Fibroblast of lung (primary cell): ENCODE measurements at places on chromosomes 7 and 10.

DNA sequence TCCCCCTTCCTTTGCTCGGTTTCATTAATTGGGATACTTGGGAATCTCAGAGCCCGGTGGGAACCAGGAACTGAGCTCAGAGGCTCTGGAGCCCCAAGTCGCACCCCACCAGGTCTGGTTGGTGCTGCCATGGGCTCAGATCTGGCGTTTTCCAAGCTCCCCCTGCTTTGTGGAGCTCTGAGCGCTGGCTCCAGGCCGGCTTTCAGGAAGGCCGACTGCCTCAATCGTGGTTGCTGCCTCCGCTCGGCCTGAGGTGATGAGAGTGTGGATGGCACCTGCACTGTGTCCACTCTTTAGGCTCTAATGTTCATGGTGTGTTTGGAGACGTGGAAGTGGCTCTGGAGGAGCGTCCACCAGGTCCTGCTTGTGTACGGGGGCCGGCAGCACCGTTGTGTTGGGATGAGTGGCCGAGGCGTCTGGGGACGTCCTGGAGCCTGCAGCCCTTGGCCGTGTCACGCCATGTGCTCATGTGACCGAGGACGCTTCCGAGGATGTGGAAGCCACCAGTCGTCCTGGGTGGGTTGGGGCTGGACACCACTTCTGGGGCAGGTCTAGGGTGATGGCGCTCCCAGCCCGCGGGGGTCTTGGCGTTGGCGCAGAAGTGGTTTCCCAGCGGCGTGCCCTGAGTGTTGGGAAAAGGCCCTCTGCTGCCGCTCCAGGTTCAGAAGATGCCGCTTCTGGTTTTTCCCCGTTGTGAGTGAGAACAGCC lies 8.2 kb downstream of the INPP5A start:
- DNase-seq, result no peak

DNA sequence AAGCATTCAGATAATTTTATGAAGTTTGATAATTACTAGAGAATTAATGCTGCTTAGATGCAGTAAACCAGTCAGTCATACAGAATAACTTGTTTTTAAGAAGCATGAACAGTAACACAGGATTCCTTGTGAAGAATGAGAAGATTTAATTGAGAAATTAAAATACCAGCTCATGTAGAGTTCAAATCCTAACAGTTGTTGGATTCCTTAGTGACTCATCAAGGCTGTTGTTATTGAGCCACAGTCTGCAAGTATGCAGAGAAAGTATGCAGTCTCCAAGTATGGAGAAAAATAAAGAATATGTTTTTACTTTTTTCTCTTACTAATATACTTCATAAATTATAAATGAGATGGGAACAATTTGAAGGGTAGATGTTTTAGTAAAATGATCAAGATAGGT lies 30.2 kb upstream of the CYP26C1 start:
- DNase-seq, result peak; percentile 76

DNA sequence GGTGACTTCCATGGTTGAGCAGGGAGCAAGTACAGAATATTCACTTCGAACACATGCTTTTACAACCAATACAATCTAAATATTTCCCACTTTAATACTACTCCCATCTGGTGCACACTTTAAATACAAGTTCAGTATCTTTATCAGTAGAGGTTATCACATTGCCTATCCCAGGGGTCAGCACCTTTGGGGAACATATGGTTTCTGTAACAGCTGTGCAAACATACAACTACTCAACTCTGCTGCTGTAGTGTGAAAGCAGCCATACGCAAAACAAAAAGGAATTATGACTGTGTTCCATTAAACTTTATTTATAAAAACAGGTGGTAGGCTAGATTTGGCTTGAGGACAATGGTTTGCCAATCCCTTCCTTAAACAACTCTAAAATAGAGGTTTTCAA lies 157.5 kb downstream of the XPNPEP1 start:
- DNase-seq, result no peak

- peak; percentile 16 for DNase-seq
These were observed 9.8 kb downstream of the AGBL3 start for GRCh38 chr7:134996097-134996550.

- DNase-seq, result no peak
These were observed 59.0 kb upstream of the AGR3 start for GRCh38 chr7:16940776-16941175.
